Left renal pelvis (tissue), 4 donors: ENCODE measurements at places on chromosomes 1 and 21. TPM values are rescaled to one million over a fixed set of nuclear protein-coding genes. Genes with fewer than 3 reads are reported as not detected.

Gene CACNA1S
- 0.30 TPM for polyA plus RNA-seq

Gene NCAM2
- 13.4 TPM for polyA plus RNA-seq

Gene BSND
- 0.08 TPM for polyA plus RNA-seq

Gene ANXA9
- 11.5 TPM for polyA plus RNA-seq

Gene CYP4A22
- 5.4 TPM for polyA plus RNA-seq

Gene LIN28A
- polyA plus RNA-seq = not detected

Gene SMIM34
- polyA plus RNA-seq = 0.73 TPM

Gene MPL
- polyA plus RNA-seq = 0.72 TPM

Gene FCAMR
- 14.9 TPM for polyA plus RNA-seq

Gene NPHS2
- 444 TPM for polyA plus RNA-seq

Gene PRRX1
- 119 TPM for polyA plus RNA-seq

Gene FCRL2
- polyA plus RNA-seq = not detected

Gene TNFAIP8L2
- 0.96 TPM for polyA plus RNA-seq
